ENCODE measurements at places on chromosomes 3 and 15.
A peak's percentile ranks its signal among the peaks of the same experiment; 100 is the strongest.

GRCh38 chr3:43921056-43921648, 230.4 kb downstream of the ABHD5 start:
- no peak for DNase-seq

GRCh38 chr3:142641504-142641903, 45.3 kb downstream of the PLS1 start:
- DNase-seq: no peak

- DNase-seq: no peak
These were observed 587.3 kb upstream of the ROBO1 start for GRCh38 chr3:80355144-80355543.

GRCh38 chr15:27669641-27670040, 429.5 kb downstream of the OCA2 start:
- peak; percentile 13 for DNase-seq

- no peak for DNase-seq
These were observed 35.6 kb downstream of the DAPK2 start for GRCh38 chr15:64010719-64011118.
